ENCODE measurements at places on chromosomes 3 and 15.

DNA sequence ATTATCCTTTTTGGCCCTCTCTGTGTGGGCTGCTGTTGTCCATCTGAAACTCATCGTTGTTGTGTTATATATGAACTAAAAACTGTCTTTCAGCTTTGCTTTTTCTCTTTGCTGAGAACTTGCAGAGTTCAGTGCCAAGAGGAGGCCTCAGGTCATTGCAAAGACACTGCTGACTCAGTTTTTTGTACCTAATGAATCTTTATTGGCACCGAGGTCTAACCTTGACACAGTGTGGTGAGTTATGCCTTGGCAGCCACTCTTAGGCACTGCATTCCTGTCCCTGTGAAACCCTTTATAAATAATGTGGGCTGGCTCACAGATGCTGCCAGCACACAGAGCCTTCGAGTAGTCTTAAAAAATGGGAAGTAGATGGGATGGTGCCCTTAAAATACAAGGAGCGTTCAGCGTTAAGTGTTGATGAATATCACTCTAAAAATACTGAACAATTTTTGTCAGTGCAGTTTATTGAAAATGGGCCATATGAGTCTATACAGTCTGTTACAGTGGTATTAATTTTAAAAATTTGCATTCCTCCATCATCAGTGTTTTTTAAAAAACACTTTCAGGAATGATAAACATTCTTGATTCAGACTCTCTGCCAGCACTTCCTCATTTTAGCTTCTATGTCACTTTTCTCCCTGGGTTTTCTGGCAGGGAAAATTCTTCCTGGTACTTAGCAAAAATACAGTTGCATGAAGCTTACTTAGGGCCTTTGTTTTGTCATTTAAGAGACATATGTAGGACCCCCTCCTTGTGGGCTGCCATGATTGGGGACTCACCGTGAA, 234.1 kb downstream of the CACNA2D3 start:
- DNase-seq = no peak

GRCh38 chr15:94253742-94254141, 22.4 kb downstream of the MCTP2 start:
- no peak for DNase-seq

DNA sequence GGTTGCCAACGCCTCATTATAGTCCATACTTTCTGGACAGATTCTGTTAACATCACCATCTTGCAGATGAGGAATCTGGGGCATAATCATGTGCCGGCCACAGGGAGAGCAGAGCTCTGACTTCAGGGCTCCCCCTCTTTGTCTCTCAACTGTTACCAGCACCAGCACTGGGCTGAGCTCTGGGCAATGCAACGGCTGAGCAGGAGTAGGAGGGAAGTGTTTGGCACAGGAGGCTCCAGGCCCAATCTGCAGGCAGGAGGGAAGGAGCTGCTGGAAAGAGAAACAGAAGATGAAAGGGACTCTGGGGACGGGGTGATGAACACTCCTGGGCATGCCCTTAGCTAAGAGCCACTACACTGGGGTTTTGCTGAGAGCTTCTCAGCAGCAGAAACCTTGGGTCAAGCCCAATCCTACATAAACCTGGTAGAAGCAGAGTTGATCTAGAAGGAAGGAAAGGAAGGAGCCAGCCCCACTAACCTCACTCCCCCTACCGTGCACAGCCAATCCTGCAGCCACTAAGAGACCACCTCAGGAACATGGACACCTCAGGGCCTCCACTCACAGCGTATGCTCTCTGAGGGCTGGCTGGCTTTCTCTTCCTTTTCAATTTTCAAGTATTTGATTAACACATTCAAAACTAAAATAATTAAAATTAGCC, 73.1 kb upstream of the SPATA12 start:
- DNase-seq = no peak

DNA sequence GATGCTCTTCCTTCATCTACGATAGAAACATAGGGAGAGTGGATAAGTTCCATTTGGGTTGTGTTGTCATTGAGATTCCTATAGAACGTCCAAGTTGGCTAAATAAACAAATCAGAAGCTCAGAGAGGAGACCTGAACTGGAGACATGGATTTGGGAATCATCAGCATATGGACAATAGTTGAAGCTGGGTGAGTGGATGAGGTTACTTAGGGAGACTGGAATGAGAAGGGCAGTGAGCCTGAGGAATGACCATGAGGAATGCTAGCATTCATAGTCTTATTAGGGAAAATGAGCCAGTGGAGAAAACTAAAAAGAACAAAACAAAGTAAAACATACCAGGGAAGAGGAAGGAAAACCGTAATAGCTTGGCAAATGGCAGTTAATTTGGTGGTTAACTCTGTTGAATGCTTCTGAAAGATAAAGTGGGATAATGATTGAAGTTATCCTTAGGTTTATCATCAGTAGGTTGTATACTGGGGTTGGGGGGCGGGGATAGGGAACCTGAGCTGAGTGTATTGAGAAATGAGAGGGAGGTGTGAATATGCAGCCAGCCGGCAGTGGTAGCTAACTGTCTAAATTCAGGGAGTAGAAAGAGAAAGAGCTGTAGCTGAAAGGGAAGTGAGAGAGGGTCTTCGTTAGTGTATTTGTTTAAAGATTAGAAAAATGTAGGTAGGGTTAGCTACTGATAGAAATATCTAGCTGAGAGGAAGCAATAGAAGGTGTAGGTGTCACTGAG, 74.6 kb downstream of the ARHGEF26 start:
- DNase-seq = no peak

- DNase-seq = no peak
These were observed 7.7 kb downstream of the HYAL2 start for GRCh38 chr3:50314816-50315215.

DNA sequence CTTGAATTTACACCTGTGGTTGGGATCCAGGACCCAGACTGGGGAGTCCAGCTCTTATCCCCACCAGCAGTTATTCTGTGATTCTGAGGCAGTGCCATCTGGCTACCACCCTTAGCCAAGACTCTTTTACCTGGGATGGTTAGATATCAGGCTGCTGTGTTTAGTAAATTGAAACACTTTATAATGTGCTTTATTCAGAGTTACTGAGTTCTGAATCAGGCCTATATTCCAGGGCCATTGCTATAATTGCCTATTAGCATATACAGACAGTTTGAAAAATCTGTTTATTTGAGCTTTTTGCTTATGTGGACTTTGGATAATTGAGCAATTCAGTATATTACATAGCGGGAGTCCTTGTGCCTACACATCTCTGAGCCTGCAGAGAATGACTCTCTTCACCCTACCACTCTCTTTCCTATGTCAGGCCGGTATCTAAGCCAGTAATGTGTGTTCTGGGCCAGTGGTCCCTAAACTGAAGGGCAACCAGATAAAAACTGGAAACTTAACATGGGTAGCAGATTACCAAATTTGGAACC, 45.4 kb upstream of the TRAK1 start:
- DNase-seq = no peak

DNA sequence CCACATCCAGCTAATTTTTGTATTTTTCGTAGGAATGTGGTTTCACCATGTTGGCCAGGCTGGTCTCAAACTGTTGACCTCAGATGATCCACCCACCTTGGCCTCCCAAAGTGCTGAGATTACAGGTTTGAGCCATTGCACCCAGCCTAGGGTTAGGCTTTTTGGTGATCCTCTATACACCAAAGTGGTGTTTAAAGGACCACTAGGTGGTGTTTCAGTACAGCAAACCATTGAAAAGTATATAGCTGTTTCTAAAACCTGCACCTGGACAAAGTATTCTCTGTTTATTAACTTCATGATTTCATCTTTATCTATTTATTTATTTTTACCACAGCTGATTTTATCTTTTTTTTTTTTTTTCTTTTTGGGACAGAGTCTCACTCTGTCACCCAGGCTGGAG, 68.4 kb downstream of the MINDY2 start:
- DNase-seq = no peak

DNA sequence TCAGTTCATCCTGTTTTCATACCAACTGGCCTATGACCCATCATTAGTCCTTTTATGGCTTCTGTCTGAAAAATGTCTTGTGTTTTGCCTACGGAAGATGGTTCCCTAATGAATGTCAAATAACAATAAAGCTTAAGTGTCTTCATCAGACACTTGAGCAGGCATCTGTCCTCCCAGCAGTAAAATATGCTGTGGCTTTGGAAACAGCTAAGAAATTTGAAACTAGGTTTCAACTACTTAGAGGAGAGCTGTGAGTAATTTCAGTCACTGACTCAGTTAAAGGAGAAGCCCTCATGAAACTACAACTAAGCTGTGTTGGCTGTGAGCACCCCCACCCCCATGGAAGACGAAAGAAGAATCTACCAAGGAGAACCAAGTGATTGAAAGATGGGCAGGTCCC, 409.4 kb upstream of the PPP2R3A start:
- DNase-seq = no peak

DNA sequence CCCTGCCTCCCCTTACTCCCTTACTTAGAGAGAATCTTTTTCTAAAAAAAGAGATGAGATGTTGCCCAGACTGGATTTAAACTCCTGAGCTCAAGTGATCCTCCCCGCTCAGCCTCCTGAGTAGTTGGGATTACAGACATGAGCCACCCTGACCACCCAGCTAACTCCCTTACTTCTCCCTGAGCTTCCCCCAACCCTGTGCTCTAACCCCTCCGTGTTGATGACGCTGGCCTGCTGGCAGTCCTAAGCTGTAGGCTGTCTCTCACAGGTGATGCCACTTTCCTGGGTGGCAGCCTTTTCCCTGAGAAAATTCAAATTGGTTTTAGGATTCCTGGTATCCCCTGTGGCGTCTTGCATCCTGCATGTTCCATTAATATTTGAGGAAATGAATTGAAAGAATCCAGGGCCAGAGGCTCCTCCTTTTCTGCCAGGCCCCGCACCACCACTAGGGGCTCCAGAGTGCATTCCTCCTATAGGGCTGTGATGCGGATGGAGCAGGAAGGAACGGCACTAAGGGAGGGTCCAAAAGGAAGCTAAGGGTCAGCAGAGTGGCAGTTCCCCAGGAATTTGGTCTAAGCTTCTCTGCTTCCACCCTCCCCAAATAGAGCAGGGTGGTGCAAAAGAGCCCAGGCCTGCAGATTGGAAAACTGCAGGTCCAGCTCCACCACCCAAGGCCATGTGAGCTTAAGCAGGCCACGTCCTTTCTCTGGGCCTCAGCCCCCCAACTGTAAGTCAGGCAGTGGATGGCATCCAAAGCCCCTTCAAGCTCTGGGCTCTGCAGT, 101.1 kb downstream of the DAPK2 start:
- peak; percentile 68 for DNase-seq

GRCh38 chr3:194756460-194756779, 70.7 kb downstream of the FAM43A start:
- DNase-seq = no peak
